Renal pelvis (tissue), 12 donors: ENCODE measurements at places on chromosomes 4 and X. TPM values are rescaled to one million over a fixed set of nuclear protein-coding genes. Genes with fewer than 3 reads are reported as not detected.

- DNase-seq = no peak
Observed at GRCh38 chr4:37735578-37735977, 49.4 kb upstream of the RELL1 start.

TREX2 gene
- polyA plus RNA-seq = 0.48 TPM

CYBB gene
- 8.8 TPM for polyA plus RNA-seq

GRCh38 chrX:22097012-22097694, 65.0 kb downstream of the PHEX start:
- no peak for DNase-seq

DNA sequence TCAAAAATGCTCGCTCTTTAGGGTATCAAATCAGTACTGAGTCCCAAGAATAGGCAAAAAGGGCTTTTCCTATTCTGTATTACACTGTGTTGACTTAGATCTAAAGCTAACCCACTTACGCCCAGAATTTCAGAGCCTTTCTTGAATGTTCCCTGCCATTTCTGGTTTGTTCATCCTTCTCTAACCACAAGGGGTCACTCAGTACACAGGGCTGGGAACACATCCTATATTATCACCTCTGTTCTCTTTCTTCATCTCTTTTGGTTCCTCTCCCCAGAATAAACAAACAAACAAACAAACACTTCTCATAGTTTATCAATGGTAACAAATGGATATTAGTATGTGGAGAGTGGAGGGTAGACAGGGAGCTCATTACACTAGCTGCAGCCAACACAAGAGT, 25.5 kb upstream of the MORC4 start:
- DNase-seq = peak; percentile 10

RUFY3 gene
- 93.1 TPM for polyA plus RNA-seq

PCDH18 gene
- polyA plus RNA-seq = 179 TPM

DNA sequence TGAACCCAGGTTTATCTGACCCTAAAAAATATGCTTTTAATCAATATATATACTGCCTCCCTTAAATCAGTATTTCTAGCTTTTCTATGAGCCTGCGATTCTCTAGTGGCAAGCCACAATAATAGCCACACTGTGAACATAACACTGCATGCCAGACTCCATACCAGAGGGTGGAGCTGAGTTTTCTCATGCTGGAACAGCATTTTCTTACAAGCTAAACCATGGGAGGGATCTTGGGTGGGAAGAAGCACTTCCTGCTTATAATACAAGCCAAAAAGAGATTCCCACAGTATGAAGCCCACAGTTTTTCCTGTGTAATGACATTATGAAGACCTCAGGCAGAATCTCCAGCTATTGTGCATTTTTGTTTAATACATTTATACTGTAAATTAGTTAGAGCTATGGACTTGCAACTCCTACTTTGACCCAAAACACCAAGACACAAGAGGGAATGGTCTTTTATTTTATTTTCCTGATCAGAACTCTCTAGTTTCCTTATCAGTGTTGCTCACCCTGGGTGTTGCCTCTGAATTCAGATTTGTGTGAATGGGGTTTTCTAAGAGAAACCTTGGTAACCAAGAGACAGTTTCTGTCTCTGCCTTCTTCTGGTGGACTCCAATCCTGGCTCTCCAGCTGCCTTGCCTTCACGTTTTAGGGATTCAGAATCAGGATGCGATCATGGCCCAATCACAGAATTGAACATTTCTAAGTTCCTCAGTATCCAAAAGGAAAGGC, 74.5 kb upstream of the EOLA2 start:
- DNase-seq = no peak

DNA sequence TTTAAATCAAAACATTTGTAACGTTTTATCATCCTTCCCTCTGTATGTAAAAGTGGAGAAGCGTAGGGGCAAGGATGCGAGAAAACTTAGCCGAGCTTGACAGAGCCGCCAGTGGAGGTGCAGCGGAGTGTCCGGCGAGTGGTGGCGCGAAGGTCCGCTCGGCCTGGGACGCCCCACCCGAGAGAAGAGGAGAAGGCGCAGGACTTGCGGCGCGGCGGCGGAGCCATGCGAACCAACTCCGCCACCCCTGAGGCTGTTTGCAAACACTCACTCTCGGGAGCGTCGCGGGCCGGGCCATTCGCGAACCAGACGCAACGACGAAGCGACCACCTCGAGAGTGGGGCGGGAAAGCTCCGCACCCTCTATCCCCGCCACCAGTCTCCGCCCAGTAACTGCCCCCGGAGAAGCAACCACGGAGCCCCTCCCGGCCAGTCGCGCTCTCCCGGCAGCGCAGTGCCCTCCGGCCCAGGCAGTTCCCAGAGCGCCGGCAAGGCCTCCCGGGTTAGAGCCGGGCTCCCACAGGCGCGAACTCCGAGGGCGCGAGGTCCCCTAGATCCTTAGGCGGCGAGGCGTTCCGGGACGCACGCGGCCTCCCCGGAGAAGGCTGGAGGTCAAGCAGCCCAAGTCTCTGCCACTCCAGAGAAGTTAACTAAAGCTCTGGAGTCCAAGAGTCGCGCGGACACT, 2.3 kb upstream of the MAB21L2 start:
- no peak for DNase-seq
